G401 (cell line): ENCODE measurements at places on chromosomes 6 and 20. TPM values are rescaled to one million over a fixed set of nuclear protein-coding genes. Genes with fewer than 3 reads are reported as not detected.
A peak's percentile ranks its signal among the peaks of the same experiment; 100 is the strongest.

DNA sequence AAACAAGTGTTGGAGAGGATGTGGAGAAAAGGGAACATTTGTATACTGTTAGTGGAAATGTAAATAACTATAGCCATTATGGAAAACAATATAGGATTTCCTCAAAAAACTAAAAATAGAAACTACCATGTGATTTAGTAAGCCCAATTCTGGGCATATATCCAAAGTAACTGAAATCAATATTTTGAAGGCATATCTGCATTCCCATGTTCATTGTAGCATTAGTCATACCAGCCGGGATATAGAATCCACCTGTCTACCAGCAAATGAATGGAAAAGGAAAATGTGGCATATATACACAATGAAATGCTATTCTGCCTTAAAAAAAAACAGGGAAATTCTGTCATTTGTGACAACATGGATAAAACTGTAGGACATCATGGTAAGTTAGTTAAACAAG, 15.3 kb upstream of the C6orf58 start:
- no peak for DNase-seq

- no peak for DNase-seq
These were observed 151.8 kb upstream of the HEY2 start for GRCh38 chr6:125597411-125598253.

DNA sequence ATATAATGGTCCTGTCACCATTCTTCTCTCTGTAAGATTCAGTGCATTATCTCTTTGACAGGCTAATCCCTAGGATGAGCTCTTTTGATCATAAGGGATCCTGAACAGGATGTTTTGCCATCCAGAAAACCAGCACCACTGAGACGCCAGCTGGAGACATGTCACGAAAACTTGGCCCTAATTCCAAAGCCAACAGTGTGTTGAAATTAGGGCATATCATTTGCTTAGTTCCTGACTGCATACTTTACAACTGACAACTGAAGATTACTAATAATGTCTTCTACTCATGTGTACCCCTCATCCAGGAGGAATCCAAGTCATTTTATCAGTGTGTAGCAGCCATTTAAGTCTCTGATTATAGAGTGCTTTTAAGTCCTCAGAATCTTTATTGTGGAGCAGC, 243.6 kb downstream of the KCNQ5 start:
- peak; percentile 77 for DNase-seq

GRCh38 chr6:138226700-138227315, 8.5 kb upstream of the PBOV1 start:
- peak; percentile 69 for DNase-seq

DNA sequence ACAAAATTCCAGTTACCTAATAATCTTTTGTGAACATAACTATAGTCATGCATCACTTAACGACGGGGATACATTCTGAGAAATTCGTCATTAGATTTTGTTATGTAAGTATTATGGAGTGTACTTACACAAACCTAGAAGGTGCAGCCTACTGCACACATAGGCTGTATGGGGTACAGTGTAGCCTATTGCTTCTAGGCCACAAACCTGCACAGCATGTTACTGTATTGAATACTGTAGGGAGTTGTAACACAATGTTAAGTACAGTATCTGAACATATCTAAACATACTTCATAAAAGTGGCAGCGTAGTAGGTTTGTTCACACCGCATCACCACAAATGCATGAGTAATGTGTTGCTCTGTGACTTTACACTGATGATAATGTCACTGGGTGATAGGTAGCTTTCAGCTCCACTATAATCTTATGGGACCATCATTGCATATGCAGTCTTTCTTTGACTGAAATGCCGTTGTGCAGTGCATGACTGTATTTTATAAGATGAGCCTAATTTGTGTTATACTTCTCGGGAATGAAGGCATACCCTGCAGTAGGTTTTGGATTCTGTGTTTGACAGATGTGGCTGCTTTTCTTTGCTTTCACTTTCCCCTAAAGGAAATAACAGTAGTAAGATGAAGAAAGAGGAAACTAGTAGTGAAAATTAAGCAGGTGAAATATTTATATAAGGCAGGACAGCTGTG, 365.6 kb downstream of the FARS2 start:
- DNase-seq, result no peak

DNA sequence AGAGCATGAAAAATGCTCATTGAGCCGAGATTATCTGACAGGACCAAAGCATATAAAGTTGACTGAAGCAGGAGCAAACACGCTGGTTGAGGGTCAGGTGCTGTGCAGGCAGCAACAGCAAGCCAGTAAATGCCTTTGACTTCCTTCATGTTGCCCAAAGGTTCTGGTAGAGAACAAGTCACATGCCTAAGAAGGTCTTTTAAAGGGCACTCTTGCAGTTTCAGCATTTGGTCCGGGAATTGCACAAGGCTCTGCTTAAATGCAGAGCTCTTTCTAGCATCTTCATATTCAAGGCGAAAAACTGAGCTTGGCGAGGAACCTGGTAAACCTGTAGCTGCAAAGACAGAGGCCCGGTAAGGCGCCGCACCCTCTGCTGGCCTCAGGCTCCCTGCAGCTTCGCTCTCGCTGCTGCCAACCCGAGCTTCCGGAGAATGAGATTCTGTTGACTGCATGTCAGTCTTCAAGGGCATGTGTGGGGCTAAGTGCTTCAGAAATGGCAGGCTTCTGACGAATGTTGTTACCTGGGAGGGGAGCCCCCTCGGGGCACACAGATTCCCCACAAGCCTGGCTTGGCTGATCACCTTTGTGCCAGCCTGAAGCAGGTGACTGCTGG, 205.2 kb downstream of the KIF16B start:
- no peak for DNase-seq

RNF114 gene
- 75.1 and 79.8 TPM in 2 replicates for total RNA-seq
